ENCODE measurements at places on chromosomes 2 and 18.
A peak's percentile ranks its signal among the peaks of the same experiment; 100 is the strongest.

DNA sequence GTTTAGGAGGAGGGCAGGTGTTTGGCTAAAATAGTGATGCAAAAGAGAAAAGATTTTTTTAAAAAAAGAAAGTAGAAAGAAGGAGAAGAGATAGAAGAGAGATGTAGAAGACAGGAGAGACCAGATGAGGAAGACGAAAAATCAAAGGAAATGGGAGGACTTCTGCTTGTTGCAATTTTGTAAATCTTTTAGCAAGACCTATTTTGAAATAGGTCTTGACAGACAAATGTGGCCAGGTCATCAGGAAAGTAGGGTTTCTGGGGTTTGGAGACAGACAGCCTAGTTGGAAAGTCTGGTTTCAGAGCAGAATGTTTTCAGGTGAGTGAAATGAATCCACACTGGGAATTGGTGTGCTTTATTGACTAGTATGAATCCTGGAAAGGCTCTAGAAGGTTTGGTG is 104.5 kb upstream of the CAVIN2 start:
- DNase-seq = no peak

DNA sequence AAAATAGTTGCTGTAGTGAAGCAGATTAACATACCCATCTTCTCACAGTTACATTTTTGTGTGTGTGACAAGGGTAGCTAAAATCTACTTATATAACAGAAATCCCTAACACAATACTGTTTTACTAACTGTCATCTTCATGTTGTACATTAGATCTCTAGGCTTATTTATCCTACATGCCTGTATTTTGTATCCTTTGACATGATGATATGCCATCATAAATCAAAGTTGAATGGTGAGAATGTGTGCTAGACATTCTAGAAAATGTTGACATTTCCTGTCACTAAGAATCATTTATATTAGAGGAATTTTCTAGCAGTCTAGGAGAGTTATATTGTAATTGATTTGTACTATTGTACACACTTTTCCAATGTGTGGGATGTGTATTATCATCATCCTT is 21.5 kb upstream of the CALCRL start:
- DNase-seq = no peak

DNA sequence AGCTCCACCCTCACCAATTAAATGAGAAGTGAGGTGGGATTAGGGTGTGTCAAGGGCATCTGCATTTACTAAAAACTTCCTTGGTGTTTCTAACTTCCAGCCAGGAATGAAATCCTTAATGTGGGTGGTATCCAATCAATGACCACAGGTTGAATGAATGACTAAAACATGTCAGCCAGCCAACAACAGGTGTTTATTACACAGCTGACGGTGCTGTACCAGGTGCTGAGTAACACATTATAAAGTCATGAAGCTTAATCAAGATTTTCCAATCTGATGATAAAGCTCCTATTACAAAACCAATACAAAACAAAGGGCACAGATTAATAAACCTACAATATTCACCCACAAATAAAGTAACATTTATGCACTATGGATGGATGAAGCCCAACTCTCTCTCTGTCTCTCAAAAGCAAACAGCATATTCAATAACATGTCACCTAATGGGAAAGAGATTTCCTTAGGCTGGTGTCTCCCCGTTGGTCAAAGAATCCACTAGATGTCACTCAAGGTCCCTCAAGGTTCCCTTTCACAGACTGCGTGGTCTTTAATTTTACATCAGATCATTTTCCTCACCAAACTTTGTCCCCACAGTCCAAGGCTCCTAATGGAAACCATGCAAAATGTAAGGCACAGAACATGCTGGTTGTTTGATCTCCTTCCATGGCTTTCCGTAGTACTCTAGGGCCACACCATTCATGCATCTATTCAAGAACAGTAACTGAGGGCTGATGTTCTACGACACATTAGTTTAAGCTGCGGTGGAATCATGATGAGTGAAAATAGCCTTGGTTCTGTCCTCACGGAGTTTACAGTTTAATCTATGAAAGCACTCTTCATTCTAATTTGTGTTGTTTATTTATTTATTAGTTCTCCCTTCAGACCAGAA is 6.4 kb upstream of the PTPN4 start:
- peak; percentile 41 for DNase-seq

DNA sequence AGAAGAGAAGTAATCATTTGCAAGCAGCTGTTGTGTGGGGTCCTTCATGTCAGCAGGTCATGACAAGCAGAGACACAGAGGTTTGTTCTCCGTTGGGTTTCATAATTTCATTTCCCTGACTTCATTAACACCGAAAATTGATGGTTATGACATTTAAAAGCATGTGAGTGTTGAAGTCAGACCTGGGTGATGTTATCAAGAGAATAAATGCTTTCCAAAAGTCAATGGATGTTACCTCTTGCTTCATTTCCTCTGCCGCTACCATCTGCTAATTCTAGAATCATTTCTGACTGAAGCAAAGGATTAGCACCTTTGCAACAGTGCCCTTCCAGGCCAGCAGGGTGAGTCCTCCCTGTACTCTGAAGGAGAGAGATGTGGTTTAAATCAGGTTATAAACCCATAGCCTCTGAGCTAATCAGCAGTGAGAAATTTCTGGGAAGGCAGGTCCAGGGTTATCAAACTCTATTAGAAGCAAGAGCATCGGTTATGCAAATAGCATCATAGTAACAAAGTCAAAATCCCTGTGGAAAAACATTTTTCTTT is 446.2 kb downstream of the PIK3C3 start:
- DNase-seq = no peak

- DNase-seq = no peak
These were observed 5.1 kb downstream of the DYNC1I2 start for GRCh38 chr2:171692331-171692730.

- no peak for DNase-seq
These were observed 1.1 kb upstream of the RNU4ATAC start for GRCh38 chr2:121529439-121530211.

GRCh38 chr18:57640749-57641148 is 19.1 kb upstream of the NARS1 start:
- DNase-seq = no peak

DNA sequence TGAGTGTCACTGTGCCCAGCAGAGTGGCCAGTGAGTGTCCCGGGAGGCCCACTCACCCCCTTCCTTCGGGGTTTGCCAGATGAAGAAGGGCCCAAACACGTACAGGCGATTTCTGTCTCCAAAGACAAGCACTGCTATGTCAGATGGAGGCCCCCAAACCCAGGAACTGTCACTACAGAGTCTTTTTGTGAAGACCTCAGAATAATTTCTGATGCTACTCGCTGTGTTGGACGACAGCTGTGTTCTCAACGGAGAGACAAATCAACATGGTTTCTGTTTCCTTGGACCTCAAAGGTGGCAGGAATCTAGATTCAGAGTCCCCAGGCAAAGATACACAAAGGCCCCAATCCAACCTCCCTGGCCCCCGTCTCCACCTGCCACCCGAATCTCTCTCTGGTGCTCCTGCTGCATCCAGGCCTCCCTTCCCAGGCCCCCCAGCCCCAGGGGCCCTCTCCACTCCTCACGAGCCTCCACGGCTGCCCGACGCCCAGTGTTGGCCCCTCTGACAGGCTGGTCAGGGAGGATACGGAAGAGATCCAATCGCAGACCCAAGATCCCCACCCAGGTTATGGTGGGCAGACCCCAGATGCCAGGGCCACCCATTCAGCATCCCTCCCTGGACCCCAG is 2.4 kb upstream of the GPR17 start:
- DNase-seq = no peak

GRCh38 chr2:3251946-3252345 is 125.7 kb downstream of the EIPR1 start:
- no peak for DNase-seq

DNA sequence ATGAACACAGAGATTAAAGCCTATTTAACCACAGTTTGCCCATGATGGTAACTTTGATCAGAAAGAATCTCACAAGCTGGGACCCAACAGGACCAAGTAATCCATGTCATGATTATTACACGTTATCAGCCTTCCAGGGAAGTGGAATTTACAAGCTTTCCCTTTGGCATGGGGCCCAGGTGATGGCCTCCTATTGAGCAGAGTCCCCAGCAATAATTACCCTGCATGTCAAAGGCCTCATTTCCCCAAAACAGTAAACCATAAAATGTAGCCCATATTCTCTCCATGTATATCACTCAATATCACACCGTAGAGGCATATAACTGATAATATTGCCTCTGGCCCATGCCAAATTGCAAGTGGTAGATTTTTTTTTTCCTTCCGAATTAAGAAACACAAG is 38.9 kb downstream of the PRKRA start:
- no peak for DNase-seq

- no peak for DNase-seq
These were observed 283.5 kb downstream of the DSEL start for GRCh38 chr18:67232991-67233390.

GRCh38 chr2:127660291-127660578 is 14.3 kb downstream of the GPR17 start:
- DNase-seq = no peak

- no peak for DNase-seq
These were observed 334.3 kb downstream of the CYP26B1 start for GRCh38 chr2:71813315-71813714.

GRCh38 chr2:55038428-55038827 is 11.8 kb downstream of the RTN4 start:
- no peak for DNase-seq

DNA sequence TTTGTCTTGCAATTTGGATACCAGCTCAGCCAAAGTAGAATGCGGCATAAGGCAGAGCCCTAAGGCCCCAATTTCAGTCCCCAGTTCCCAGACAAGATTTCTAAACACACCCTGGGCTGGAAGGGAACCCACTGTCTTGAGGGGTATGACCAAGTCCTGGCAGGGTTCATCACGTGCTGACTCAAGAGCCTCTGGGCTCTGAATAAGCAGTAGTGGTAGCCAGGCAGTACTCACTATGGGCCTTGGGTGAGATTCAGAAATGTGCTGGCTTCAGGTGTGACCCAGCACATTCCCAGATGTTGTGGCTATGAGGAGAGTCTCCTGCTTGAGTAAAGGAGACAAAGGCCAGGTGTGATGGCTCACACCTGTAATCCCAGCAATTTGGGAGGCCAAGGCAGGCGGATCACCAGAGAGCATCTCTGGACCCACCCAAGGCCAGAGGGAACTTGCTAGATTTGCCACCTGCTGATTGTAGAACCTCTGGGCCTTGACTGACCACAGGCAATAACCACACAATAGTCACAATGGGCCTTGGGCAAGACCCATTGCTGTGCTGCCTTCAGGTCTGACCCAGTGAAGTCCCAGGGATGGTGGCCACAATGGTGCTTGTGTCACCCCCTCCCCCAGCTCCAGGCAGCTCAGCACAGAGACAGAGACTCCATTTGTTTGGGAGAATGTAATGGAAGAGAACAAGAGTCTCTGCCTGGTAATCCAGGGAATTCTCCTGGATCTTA is 74.9 kb downstream of the ATL2 start:
- DNase-seq = no peak

GRCh38 chr18:65751155-65752085 is 608 bp downstream of the CDH7 start:
- no peak for DNase-seq

DNA sequence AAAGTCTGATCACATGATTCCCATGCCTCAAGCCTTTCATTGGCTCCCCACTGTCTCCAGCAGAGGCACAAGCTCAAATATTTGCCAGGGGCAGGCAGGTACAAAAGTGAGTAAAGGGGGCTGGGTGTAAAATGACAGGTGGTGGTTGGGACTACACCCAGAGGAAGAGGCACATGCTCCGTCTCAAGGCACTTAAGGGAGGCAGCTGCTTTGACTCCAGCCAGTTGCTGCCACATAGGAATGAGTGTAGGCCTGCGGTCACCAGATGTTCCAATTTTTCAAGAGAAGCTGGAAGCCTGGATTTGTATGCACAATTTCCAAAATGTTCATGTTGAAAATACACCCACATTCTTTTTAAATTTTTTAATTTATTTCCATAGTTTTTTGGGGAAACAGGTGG is 164.4 kb downstream of the UPP2 start:
- no peak for DNase-seq

GRCh38 chr2:236776695-236777251 is 207.1 kb downstream of the ACKR3 start:
- DNase-seq = no peak

DNA sequence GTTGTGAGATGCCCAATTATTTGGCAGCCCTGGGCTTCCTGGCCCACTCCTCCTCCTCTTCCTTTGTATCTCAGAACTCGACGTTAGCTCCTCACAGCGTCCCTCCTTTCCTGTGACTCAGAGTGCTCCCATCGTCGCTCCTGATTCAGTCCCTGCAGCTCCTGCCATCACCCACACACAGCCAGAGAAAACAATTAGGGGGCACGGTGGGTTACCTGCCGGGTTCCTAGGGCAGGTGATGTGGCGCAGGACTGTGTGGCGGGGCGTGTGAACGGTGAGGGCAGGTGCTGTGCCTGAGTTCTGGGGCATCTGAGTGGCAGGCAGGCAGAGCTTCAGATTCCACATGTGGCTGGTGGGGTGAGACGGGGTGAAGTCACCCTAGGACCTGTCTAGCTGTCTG is 42.6 kb downstream of the GLI2 start:
- no peak for DNase-seq

DNA sequence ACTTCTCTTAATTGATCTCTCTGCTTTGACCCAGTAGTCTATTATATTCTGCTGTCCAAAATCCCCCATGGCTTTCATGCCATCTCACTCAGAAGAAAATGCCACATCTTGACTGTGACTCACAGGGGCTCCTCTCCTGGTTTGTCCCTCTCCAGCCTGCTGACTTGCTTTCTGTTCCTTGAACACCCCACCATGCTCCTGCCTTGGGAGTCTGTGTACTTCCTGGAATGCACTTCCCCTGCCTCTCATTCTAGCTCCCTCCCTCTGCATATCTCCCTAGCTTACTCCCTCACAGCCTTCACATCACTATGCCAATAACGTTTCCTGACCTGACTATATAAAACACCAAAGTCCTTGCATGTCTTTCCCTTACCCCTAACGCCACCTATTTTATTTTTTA is 167.2 kb downstream of the TRIB2 start:
- no peak for DNase-seq

GRCh38 chr2:140643761-140644187 is 1487.0 kb downstream of the LRP1B start:
- DNase-seq = no peak

GRCh38 chr2:128727914-128728313 is 409.2 kb upstream of the HS6ST1 start:
- no peak for DNase-seq

DNA sequence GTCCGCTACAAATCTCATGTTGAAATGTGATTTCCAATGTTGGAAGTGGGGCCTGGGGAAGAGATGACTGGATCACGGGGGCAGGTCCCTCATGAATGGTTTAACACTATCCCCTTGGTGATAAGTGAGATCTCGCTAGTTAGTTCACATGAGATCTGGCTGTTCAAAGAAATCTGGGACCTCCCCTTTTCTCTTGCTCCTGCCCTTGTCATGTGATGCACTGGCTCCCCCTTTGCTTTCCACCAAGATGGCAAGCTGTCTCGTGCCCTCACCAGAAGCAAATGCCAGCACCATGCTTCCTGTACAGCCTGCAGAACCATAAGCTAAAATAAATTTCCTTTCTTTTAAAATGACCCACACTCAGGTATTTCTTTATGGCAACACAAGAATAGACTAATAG is 57.3 kb upstream of the C2orf15 start:
- DNase-seq = no peak

Data from HCT116 (cell line).